Suppressor macrophage treated with lipopolysaccharide for 1 hour (primary cell): ENCODE measurements at places on chromosomes 11 and 22.

GRCh38 chr11:95222817-95223216 lies 8.2 kb downstream of the SESN3 start:
- no peak for DNase-seq

GRCh38 chr11:79129702-79130101 lies 311.1 kb downstream of the TENM4 start:
- DNase-seq, result no peak

- DNase-seq, result no peak
These were observed 15.5 kb upstream of the GRK3 start for GRCh38 chr22:25548866-25549464.

- DNase-seq, result no peak
These were observed 12.6 kb downstream of the ZNF143 start for GRCh38 chr11:9473408-9473807.

DNA sequence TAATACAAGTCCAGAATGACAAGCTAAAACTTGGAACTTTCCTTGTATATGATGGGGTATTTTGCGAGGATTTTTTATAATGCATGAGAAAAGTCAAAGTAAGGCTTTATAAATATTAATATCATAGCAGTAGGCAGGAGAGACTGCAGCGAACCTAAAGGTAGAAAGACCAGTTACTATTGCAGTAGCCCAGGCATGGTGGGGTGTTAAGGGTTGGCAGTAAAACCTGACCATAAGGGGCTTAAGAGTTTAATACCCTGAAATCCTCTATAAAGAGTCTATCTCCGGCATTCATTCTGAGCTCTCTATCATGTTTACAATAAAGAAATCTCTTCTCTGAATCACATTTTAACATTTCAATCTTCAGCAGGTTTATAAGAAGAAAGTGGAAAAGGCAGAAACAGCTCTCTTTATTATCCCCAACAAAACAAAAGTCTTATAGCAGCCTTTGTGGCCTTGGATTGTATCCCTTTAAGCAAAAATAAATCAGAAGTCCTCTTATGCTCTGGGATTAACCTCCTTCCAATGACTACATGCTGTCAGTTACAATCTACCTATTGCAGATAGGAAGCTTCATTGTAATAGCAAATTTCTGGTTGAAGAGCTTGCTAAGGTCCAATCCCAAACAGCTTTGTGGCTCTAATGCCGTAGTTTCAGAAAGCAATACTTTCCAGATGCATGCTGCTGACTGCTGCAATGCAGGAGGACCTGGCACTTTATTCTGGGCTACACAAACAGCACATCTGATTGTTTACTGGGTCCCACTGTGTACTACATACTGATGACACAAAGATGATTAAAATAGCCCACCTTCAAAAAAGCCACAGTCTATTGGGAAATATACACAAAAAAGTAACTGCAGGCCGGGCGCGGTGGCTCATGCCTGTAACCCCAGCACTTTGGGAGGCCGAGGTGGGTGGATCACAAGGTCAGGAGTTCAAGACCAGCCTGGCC lies 45.8 kb downstream of the SIK3 start:
- no peak for DNase-seq

GRCh38 chr11:14784230-14784629 lies 107.8 kb downstream of the CYP2R1 start:
- no peak for DNase-seq

- no peak for DNase-seq
These were observed 22.3 kb downstream of the ZBTB16 start for GRCh38 chr11:114081641-114082414.

DNA sequence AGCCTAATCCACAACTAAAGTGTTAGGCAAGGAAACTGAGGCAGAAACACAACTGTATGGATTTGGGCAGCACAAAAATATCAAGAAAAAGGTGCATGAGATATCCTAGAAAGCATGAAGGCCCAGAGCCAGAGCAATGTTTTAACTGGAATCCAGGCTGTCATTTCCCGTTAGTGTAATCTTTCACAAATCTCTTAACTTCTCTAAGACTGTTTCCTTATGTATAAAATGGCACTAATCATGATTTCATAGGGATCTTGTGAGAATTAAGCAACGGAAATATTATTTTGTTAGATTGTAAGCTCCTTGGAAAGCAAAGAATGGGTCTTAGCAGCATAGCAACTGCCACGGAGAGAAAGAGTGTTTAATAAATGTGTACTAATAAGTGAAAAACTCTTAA lies 14.7 kb upstream of the SYTL2 start:
- no peak for DNase-seq

- DNase-seq, result no peak
These were observed 47.3 kb downstream of the NEU3 start for GRCh38 chr11:75035911-75036565.

DNA sequence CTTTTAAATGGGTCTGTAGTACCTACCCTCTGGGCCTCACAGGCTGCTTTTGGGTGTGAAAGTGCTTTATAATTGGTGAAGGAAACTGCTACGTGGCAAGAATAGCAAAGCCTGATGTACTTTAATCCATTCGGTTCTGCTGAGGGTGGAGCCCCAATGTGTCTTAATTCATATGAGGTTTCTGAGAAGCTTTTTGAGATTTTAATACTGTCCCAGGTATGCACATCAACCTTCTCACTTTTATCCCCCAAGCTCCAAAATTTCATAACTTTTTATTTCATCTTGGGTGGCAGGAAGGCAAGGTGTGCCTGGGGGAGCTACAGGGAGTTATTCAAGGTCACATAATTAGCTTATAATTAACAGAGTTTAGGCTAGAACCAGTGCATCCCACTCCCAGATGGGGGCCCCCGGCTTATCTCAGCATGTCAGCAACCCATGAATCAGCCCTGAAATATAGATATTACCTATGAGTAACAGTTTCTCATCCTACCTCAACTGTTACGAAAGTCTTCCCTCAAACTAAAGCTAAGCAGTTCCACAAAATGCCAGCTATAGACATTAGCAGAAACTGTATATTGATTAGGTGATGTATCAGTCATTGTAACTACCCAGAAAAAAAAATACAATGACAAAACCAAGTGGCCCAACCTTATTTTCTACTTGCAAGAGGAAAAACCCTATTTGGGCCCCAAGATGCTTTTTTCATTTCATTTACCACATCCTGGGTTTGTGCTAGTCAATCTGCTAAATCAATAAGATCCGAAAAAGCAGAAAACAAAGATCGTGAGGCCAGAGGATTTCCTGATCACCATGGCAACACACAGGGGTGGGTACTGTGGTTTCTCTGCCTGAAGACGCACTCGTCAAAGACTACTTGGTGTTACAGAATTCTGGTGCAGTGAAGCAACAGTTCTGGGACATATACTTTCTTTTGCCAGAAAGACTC lies 26.7 kb downstream of the CD44 start:
- DNase-seq, result no peak

GRCh38 chr11:92865352-92865751 lies 104.1 kb upstream of the MTNR1B start:
- DNase-seq, result no peak

DNA sequence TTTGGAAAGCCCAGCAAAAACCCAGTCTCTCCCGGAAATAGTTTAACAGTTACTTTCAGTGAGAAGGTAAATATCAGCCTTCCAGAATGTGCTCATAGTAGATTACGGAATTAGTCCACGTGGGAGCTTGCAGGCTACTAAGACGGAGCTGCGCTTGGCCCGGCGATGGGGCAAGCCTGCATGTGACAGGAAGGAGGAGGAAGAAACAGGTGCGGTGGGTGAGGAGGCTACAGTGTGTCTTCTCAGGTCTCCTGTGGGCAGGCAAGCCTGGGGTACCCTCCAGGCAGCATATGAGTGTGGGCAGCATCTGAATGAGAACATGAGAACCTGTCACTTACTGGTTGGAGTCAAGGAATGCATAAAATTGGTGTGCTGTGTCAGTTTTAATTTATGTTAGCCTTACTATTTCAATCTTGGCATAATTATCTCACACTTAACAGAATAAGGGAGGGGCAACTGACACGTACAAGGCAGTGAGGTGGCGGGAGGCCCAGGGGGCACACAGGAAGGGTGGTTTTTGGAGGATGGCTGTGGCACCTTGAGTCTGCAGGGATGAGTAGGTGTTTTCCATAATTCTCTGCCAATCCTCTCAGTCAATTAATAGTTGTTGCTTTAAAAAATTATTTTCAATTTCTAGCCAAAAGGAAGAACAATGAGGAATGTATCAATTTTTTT lies 35.7 kb downstream of the CLMP start:
- DNase-seq, result no peak

GRCh38 chr11:9232482-9232881 lies 32.7 kb downstream of the DENND5A start:
- DNase-seq, result no peak
